ENCODE measurements at places on chromosomes 12 and 14. TPM values are rescaled to one million over a fixed set of nuclear protein-coding genes. Genes with fewer than 3 reads are reported as not detected.

DNA sequence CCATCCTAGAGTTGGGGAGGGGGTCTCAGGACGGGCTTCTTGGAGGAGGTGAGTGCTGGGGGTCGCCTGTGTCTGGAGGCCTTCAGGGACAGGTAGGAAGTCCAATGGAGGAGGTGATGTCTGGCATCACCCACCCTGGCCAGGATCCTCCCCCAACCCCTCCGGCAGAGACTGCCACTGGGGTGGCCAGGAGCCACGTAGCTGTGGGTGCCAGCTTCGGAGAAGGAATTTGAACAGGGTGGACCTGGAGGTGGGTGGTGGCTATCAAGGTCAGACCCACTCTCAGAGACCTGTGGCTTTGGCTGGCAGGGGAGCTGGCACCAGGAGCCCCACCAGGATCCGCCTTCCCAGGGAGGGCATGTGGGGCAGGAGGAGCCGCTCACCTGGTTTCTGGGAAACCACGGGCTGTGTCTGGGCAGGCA, 9.1 kb downstream of the CEP170B start:
- DNase-seq: no peak

Gene RNASE7
- not detected for total RNA-seq

DNA sequence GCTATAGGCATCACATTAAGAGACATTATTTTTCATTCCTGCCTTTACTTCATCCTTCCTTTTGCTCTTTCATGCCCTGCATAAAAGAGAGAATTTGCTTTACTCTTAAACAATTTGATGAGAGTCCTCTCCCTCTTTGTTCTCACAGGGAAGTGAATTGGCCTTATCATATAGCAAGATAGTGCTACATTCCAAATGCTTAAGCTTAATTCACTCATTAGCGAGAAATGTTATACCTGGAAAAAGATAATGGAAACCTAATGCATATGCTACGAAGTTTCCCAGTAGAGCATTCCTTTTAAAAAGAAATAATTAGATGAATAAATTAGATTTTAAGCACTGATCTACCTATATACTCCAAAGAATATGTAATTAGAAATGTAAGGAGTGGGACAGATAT, 798.8 kb downstream of the C12orf50 start:
- no peak for DNase-seq

DNA sequence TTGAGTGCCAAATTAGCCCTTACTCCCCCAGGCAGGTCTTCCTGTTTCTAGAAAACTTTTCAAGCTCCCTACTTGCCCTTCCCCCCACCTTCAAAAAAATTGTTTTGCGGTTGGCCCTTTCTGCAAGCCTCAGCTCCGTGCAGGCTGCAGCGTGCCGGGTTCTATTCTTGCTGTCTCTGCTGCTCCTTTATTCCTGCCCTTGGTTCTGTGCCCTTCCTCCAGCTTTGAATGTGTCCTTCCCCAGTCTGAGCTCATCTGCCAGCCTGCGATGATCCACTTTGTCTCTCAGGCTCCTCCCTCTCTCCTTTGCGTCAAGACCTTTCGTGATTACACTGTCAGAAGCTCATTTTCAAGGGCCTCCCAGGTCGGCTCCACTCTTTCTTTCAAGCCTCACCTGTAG, 98.6 kb downstream of the IRF2BPL start:
- peak; percentile 70 for DNase-seq

- DNase-seq: no peak
Observed at GRCh38 chr14:21121122-21121521, 20.3 kb downstream of the TMEM253 start.

Gene HOXC6
- not detected for total RNA-seq

Gene UBR7
- total RNA-seq: 13.2 TPM

DNA sequence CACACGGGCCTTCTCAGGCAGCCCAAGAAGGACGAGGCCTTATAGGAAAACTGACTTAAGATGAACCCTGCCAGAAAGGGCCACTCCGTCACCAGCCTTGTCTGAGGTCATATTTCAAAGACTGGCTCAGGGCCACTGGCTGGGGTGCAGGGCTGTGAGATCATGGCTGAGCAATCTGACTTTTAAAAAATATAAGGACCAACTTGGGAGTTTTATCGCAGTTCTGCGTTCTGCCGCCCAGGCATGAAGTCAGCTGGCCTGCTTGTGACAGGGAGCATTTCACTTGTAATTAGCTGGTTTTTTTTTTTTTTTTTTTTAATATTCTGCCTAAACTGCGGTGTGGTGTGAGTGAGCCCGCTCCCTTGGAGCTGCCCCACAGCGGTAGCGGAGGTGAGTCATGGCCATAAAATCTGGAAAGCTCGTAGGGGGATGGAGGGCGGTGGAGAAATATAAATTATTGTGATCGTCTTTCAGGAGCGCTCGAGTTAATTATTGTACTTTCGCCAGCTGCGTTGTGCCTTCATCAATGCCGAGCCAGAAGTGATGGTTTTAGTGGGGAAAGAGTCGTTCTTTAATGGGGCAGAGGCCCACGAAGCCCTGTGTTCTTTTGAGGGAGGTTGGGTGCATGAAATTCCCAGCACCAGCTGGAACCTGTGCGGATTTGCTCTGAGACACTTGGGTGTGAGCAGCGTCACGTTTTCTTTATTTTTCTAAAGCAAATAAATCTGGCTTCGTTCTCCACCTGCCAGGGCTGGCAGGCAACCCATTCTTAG, 231.9 kb downstream of the C12orf75 start:
- DNase-seq: no peak

- no peak for DNase-seq
Observed at GRCh38 chr12:129651951-129652350, 251.9 kb downstream of the TMEM132D start.

- no peak for DNase-seq
Observed at GRCh38 chr12:27818401-27818918, 38.4 kb upstream of the MANSC4 start.

- no peak for DNase-seq
Observed at GRCh38 chr12:6489449-6489848, 3.6 kb downstream of the MRPL51 start.

GRCh38 chr14:89672636-89673511, 255.8 kb upstream of the FOXN3 start:
- no peak for DNase-seq

DNA sequence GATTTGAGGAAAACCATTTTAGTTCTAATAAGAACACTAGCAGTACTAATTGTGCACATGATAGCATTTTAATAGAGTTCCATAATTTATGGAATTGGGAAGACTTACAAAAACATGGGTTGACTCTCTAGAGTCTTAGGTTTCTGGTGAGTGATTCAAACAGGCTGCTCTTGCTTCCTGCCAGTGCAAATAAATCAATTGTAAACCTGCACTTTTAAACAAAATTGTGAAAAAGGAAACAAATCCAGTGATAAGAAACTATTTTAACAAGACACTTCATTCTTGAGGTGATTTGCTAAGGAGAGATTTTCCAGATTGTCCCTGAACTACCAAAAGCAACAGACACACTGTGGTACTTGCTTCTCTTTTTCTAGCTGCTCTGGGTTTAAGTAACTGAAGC, 112.2 kb downstream of the CACNA1C start:
- DNase-seq: no peak

DNA sequence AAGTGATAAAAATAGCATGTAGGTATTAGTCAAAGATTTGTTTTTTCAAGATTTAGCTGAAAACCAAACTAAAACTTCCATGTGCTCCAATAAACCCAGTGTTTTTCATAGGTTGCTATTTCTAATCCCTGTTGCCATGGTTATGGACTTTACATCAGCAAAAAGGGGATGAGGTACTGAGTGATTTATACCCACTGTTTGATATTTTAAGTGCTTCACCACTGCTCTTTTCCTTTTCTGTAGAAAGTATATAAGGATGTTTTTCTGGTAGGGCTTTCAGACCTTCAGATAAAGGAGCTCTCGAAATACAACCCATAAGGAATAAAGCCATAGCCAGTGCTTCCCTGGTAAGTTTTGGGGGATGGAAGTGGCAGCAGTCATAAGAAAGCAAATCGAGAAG, at the start of gene OTOGL:
TSS of gene OTOGL (plus strand) at position 279 of the 400 bp plus-strand sequence. CDS start 109,895 bp downstream, outside the sequence.
- DNase-seq: no peak

Gene PRKAB1
- total RNA-seq: 23.5 TPM

Gene SUDS3
- 29.9 TPM for total RNA-seq

DNA sequence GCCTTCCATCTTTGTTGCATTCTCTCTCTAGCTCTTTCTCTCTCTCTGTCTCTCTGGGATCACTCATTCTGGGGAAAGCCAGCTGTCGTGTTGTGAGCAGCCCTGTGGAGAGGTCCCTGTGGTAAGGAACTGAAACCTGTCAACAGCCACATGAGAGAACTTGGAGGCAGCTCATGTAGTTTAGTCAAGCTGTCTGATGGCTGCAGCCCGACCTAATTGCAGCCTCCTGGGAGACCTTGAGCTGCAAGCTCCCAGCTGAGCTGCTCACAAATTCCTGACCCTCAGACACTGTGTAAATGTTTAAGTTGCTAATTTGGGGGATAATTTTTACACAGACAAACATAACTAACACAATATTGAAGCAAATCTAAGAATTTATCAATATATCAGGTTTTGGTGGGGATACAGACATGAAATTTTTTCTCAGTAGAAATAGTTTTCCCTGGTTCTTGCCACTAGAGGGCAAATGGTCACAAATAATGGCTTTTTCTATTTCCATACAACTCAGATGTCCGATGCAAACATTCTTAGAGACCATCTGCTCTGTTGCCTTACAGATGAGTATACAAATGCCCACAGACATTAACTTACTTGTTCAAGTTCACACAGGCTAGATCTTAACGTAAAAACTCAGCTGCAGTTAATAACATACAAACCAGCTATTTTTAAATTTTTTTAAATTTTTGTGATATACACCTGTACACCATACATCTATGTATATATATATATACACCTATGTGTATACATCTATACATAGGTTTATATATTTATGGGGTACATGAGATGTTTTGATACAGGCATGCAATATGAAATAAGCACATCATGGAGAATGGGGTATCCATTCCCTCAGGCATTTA, 15.5 kb upstream of the KRR1 start:
- no peak for DNase-seq

Gene ARHGAP9
- 403 TPM for total RNA-seq

GRCh38 chr12:2212971-2213869, 160.4 kb downstream of the CACNA1C start:
- no peak for DNase-seq

Gene PRR4
- 1.6 TPM for total RNA-seq

Gene CIROP
- total RNA-seq: not detected

Gene LMNTD1
- total RNA-seq: not detected

Gene SLC25A21
- total RNA-seq: not detected

- DNase-seq: no peak
Observed at GRCh38 chr12:111389635-111390034, 16.1 kb upstream of the SH2B3 start.

DNA sequence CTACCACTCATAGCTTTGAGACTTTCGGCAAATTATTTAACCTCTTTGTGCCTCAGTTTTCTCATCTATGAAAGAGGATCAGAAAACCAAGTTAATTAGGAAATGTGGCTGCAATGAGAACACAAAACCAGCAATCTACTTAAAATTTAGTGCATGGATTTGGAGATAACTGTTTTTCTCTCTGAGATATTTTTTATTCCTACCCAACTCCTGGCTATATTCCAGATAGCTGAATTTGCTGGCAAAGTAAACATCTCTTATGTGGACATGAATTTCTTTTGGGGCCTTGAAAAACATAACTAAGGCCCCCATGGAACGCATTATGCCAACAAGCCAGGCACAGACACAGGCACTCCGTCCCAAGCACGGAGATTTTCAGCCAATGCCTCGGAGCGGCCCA, 53.4 kb upstream of the FOXN3 start:
- DNase-seq: no peak

DNA sequence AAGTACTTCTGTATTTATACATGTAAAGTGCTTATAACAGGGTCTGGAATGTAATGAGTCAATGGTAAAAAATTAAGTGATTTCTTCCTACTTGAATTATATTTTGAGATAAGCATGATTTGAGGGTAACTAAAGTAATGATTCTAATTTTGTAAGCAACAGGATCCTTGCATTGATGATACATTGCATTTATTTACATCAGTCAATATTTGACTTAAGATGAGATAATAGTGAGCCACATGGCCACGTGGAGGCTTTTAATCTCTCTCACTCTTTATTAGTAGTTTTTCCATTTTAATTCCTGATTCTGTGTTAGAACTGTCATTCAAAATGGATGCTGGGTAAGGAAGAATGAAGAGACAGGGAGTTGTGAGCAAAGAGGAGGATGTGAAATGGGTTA, 298.1 kb upstream of the PRICKLE1 start:
- no peak for DNase-seq

DNA sequence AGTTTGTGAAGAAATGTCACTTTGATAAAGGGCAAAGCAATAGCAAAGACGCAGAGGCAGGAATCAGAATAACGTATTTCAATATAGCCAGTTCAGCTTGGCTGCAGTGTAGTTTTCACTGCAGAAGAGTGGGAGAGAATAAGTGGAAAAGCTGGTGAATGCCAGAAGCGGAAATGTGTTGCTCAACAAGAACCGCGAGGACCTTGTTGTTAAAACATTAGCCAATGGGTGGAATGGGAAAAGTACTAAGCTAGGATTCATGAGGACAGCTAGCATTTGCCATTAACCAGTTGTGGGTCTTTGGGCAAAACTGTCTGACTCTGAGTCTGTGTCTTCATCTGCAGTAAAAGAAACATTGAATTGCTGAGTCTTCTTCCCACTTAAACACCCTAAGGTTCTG, 292.9 kb upstream of the GRIP1 start:
- no peak for DNase-seq

GRCh38 chr12:78181544-78182162, 351.0 kb downstream of the NAV3 start:
- no peak for DNase-seq

GRCh38 chr12:37548266-37548805, 768.2 kb upstream of the ALG10B start:
- DNase-seq: no peak

DNA sequence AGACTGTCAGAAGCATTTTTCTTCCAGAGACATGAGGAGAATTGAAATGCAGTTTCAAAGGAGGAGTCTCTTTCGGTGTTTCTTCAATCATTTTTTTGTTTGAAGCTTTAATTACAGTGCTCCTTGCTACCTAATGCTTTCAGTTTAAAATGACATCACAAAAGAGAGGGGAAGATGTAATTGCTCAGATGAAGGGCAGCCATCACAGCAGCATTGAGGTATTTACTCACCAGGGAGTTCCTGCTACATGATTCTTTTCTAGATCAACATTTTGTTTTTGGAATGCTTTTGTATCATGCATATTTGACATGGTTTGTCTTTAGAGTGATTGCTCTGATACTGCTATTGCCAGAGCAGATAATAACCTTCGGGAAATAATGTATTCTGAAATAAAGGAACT, 28.6 kb downstream of the FLRT2 start:
- DNase-seq: no peak

GRCh38 chr12:4286228-4286627, 12.7 kb downstream of the CCND2 start:
- no peak for DNase-seq
